Testis (tissue), 5 donors: ENCODE measurements at places on chromosomes 2 and 18.
A peak's percentile ranks its signal among the peaks of the same experiment; 100 is the strongest.

GRCh38 chr18:2588666-2589344 is 17.4 kb downstream of the NDC80 start:
- DNase-seq: no peak
- no peak overlapping the region for H3K4me3 ChIP-seq
- no peaks in the 10 kb centered on the region for H3K27me3 ChIP-seq
- H3K36me3 ChIP-seq: no peaks in the 10 kb centered on the region

DNA sequence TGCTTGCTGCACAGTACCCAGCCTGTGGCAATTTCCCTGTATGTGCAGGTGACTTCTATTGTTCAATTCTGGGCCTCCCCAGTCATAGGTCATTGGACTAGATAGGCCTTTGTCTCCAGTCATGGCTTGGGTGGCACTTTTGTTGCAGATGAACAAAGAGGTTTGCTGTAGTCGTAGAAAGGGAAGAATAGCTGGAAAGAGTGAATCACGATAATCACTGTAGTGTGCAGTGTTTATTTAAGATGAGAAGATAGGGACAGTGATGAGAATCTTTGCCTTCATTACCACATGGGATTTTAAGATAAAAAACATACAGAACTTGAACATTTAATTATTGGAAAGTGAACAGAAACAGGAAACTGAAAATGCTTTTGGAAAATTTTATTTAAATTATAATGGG is 156.1 kb upstream of the CYRIA start:
- no peaks in the 10 kb centered on the region for H3K36me3 ChIP-seq
- H3K4me3 ChIP-seq: no peak overlapping the region
- H3K4me1 ChIP-seq: no peaks in the 10 kb centered on the region
- no peak for DNase-seq
- no peak overlapping the region for H3K27ac ChIP-seq

DNA sequence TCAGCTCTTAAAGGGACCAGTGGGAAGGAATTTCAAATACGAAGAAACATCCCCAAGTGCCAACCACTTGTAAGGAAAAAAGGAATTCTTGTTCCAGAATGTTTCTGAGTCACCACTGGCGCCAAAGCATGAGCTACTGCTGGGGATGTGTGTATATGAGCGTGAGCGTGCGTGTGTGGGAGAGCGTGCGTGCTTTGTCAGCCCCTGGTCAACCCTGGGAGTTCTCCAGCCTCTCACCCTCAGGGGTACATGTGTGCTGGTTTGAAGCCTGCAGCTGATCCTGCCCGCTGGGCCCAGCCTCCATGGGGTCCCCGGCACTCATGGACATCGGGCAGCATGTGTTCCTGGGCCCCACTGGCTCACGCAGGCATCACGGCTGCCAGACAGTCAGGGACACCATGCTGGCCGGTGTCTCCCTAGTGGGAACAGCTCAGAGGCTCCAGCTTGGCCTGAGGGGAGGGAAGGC is 17.1 kb downstream of the HS6ST1 start:
- H3K4me1 ChIP-seq: peaks cover 59% of the 10 kb centered on the region
- no peak overlapping the region for H3K27ac ChIP-seq
- DNase-seq: no peak
- no peaks in the 10 kb centered on the region for H3K36me3 ChIP-seq
- no peak overlapping the region for H3K4me3 ChIP-seq
- H3K27me3 ChIP-seq: no peaks in the 10 kb centered on the region

DNA sequence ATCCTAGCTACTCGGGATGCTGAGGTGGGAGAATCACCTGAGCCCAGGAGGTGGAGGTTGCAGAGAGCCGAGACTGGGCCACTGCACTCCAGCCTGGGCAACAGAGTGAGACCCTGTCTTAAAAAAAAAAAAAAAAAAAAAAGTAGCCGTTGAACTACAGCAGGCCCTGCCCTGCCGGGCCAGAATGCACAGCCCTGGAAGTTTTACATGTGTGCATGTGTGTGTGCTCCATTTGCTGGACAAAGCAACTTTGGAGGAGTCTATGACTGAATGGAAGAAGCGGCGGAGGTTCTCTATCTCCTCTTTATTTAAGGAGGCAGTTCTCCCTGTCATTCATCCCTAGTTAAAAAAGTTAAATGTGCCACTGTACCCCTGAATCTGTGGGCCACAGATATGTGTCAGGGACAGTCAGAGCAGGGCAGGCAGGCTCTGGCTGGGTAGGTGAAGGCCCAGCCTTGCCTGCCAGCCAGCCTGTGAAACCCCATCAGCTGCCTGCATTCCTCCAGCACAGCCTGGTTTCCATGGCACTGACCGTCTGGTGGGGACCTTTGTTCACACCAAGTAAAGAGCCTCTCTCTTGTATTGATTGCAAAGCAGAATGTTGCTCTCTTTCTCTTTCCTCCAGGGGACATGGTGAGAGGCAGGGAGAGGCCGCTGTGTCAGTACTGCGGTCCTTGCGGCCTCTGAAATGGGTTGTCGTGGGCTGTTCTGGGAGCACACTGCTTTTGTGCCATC is 10.9 kb downstream of the LIPG start:
- no peak for DNase-seq
- H3K4me1 ChIP-seq: no peaks in the 10 kb centered on the region
- no peaks in the 10 kb centered on the region for H3K36me3 ChIP-seq
- H3K27me3 ChIP-seq: no peaks in the 10 kb centered on the region
- no peak overlapping the region for H3K4me3 ChIP-seq
- H3K27ac ChIP-seq: no peak overlapping the region

DNA sequence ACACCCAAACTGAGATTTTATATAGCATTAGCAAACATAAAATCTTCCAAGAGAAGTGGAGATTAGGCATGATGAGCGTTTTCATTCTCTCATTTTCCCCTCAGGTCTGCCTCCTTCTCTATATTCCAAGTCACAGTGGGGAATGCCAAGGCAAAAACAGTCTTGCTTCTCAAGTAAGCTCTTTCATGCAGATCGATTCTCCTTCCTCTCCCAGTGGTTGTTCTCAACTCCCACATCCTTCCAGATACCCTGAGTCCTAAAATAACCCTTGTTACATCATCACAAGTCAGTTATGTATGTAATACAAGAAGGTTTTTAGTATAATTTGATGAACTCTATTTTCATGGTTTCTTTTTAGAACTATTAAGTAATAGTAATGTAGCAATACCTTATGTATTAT is 150.6 kb downstream of the TXNL1 start:
- no peak for DNase-seq
- no peak overlapping the region for H3K4me3 ChIP-seq
- H3K36me3 ChIP-seq: no peaks in the 10 kb centered on the region
- H3K27ac ChIP-seq: no peak overlapping the region
- H3K4me1 ChIP-seq: no peaks in the 10 kb centered on the region

- H3K27me3 ChIP-seq: no peaks in the 10 kb centered on the region
- no peak overlapping the region for H3K4me3 ChIP-seq
- H3K36me3 ChIP-seq: no peaks in the 10 kb centered on the region
- H3K4me1 ChIP-seq: no peaks in the 10 kb centered on the region
- H3K27ac ChIP-seq: no peak overlapping the region
- no peak for DNase-seq
These were observed 17.6 kb upstream of the USP14 start for GRCh38 chr18:140670-141266.

DNA sequence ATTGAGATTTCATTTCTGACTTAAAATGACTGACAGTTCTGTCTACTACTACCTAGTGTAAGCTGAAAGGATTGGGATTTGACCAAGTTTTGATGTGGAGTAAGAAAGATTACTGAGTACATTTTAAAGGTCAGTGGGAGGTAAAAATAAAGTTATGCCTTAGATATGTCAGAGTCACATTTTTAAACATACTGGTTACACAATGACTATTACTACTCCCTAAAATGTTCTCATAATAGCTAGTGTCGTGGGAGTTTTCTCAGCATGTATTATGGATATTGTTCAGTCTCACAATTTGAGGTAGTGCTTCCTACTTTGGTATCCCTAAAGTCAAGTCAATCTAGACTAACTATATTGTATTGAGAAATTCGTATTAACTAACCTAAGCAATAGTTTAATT is 1092.5 kb downstream of the LRP1B start:
- H3K4me1 ChIP-seq: no peaks in the 10 kb centered on the region
- DNase-seq: no peak
- H3K36me3 ChIP-seq: no peaks in the 10 kb centered on the region
- no peak overlapping the region for H3K27ac ChIP-seq

DNA sequence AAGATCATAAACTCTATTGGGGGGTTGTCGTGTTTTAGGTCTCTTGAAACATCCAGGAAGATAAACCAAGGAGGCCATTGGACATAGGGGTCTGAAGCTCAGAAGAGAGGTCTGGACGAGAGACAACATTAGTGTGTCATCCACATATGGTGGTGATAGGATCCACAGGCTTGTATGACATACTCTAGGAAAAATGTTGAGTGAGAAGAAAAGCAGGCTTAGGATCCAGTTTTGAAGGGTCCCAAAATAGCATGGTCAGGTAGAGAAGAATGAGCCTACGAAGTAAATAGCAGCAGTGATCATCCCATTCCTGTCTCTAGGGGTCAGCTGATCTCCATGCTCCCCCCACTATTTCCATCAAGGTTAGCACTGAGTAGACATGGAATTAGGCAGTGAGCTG is 166.8 kb downstream of the ANKRD30B start:
- H3K27me3 ChIP-seq: no peaks in the 10 kb centered on the region
- H3K36me3 ChIP-seq: no peaks in the 10 kb centered on the region
- DNase-seq: no peak
- H3K4me3 ChIP-seq: no peak overlapping the region

- H3K27me3 ChIP-seq: no peaks in the 10 kb centered on the region
- H3K36me3 ChIP-seq: no peaks in the 10 kb centered on the region
These were observed 77.7 kb downstream of the TGOLN2 start for GRCh38 chr2:85250045-85250444.

GRCh38 chr18:14971461-14972185 is 223.7 kb downstream of the ANKRD30B start:
- no peaks in the 10 kb centered on the region for H3K4me1 ChIP-seq
- no peaks in the 10 kb centered on the region for H3K27me3 ChIP-seq
- no peak for DNase-seq
- no peak overlapping the region for H3K27ac ChIP-seq

DNA sequence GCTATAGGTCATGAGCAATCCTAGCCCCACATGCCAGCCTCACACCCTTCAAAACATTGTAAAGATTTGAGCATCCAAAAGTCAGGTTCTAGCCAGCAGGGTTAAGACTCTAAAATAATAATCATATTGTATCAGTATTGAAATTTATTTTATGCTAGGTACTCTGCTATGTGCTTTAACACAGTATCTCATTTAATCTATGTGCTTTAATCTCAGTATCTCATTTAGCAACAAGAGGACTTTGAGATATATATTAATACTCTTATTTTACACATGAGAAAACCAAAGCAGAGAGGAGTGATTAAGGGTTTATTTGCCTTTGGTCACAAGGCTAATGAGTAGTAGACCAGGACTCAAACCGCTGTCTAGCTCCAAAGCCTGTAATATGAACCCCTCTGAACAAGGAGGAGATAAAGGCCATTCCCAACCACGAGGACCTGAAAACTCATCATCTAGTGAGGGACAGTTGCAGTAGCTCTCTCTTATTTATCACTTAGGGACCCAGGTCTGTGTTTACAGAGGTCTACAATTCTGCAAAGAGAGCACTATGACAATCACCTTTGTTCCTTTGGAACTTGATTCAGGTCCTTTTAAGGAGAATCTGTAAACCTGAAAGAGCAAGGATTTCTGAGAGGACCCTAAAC is 116.5 kb upstream of the SERTAD2 start:
- H3K27me3 ChIP-seq: no peaks in the 10 kb centered on the region
- H3K27ac ChIP-seq: no peak overlapping the region
- no peak for DNase-seq
- no peaks in the 10 kb centered on the region for H3K36me3 ChIP-seq
- no peaks in the 10 kb centered on the region for H3K4me1 ChIP-seq
- H3K4me3 ChIP-seq: no peak overlapping the region

DNA sequence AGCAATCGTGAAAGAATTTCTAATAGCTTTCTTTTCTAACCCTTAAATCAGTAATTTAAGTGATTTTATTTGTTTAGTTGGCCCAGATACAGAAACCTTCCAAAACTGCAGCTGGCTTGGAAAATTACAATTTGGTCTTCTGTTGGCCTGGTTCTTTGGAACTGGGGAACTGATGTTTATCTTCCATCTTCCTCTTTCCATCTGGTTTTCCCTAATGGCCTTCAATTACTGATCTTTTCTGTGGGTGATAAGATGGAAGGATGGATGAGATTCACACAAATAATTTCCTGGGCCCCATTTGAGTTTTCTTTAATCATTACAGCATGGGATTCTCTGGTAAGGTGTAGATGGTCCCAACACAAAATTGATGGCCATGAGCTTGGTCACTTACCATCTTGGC is 106.5 kb upstream of the CHRNA1 start:
- H3K4me1 ChIP-seq: no peaks in the 10 kb centered on the region
- no peaks in the 10 kb centered on the region for H3K36me3 ChIP-seq
- H3K27me3 ChIP-seq: no peaks in the 10 kb centered on the region
- H3K27ac ChIP-seq: no peak overlapping the region
- no peak overlapping the region for H3K4me3 ChIP-seq
- DNase-seq: no peak

GRCh38 chr2:235553696-235554100 is 59.9 kb downstream of the AGAP1 start:
- no peaks in the 10 kb centered on the region for H3K36me3 ChIP-seq
- H3K4me1 ChIP-seq: peaks cover 6% of the 10 kb centered on the region
- DNase-seq: no peak
- H3K4me3 ChIP-seq: no peak overlapping the region
- H3K27me3 ChIP-seq: no peaks in the 10 kb centered on the region

DNA sequence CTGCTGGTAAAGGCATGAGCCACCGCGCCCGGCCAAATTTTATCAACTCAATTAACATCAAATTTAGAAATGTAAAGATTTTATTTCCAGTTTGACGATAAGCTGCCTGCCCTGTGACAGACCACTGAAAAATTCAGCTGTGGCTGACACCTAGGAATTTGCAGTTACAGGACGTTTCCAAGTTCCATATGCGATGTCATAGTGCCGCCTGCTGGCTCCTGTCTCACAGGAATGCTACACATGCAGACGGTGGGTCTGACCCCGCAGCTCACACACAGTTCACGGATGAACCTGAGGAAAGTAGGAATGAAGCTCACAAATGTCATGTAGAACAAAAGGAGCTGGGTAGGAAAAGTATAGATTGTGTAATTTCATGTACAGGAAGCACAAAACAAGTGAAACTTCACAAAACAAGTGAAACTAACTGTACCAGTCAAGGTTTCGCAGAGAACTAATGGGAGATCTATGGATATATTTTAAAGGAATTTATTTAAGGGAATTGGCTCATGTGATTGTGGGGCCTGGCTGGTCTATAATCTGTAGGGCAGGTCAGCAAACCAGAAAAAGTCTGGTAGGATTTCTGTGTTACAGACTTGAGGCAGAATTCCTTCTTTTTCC is 13.2 kb upstream of the SEH1L start:
- no peak overlapping the region for H3K27ac ChIP-seq
- no peak overlapping the region for H3K4me3 ChIP-seq
- H3K36me3 ChIP-seq: no peaks in the 10 kb centered on the region
- H3K27me3 ChIP-seq: no peaks in the 10 kb centered on the region
- peak; percentile 89 for DNase-seq

- no peaks in the 10 kb centered on the region for H3K27me3 ChIP-seq
- no peaks in the 10 kb centered on the region for H3K4me1 ChIP-seq
- H3K4me3 ChIP-seq: no peak overlapping the region
- no peak overlapping the region for H3K27ac ChIP-seq
These were observed 24.9 kb downstream of the HTR2B start for GRCh38 chr2:231099918-231100317.

DNA sequence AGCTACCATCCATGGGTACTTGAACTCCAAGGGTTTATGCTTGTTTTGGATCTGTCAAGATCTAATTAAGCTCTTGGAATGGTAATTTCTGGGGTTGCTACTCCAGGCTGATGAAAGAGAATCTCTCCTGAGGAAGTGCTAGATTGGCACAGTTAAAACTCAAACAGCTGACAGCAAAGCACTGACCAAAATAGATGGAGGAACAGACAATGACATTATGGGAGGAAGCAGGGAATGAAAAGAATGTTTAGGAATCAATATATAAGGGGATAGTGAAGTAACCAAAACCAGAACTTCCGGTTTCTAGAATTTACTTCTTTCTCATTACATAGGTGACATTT is 6.3 kb downstream of the THUMPD2 start:
- no peaks in the 10 kb centered on the region for H3K27me3 ChIP-seq
- no peak for DNase-seq
- no peak overlapping the region for H3K27ac ChIP-seq
- no peaks in the 10 kb centered on the region for H3K36me3 ChIP-seq
